ENCODE measurements at places on chromosomes 3 and 15.

DNA sequence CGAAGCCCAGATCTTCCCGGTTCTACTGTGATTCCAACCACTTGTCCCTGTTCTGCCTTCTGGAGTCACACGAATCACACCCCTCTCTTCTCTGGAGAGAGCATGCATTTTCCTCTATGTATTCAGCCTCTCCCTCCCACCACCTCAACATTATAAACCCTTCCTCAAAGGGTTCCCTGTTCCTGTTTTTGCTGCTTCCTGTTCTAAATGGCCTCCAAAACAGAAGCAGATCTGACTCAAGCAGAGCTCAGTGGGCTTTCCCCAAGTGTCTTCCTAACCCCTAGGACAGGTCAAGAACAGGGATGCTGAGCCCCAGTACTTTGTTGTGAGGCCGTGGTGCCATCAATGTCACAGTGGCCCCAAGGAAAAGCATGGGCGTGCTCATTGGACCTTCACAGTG is 75.7 kb upstream of the ARNT2 start:
- DNase-seq: no peak

- no peak for DNase-seq
Observed at GRCh38 chr15:40412095-40412759, 6.6 kb downstream of the IVD start.

GRCh38 chr3:58624550-58624949 is 42.0 kb downstream of the FAM3D start:
- DNase-seq: no peak

DNA sequence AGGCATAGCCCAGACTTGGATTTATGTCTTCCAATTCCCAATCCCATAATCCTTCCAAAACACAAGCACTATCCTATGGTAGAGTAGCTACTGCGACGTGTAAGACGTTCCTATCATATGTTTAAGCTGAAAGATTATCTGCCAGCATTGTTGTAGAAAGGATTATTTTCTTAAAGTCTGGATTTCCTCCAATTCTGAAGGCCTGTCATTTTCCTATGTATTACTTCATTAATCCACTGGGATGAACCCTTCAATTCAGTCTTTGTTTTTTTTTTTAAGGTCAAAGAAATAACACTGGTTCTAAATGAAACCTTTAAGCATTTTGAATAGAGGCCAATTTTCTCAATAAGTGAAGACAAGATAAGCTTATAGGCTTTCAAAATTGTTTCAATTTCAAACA is 289.0 kb downstream of the SLC9A9 start:
- DNase-seq: no peak

DNA sequence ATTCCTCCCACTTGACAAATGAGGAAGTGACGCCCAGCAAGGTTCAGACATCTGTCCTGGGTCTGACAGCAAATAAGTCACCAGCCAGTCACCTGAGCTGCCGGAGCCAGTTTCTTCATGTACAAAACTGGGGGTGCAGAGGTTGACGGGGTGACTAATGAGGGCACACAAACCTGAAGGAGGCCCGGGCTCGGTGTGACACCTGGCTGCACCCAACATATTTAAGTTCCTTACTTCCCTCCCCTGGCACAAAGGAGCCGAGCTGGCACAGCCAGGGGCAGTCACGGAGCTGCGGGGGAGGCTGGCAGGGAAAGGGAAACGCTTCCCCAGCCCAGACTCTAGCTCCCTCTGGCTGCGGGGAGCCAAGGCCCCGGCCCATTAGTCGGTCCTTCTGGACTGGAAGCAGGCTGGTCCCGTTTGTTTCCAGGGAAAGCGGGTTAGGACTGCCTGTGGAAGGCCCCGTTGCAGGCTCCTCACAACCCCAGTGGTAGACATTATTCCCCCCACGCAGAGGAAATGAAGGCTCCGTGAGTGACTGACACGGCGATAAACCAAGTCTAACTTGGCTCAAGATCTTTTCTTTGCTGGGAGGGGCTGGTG is 2.3 kb downstream of the FBXL22 start:
- DNase-seq: peak; percentile 46

DNA sequence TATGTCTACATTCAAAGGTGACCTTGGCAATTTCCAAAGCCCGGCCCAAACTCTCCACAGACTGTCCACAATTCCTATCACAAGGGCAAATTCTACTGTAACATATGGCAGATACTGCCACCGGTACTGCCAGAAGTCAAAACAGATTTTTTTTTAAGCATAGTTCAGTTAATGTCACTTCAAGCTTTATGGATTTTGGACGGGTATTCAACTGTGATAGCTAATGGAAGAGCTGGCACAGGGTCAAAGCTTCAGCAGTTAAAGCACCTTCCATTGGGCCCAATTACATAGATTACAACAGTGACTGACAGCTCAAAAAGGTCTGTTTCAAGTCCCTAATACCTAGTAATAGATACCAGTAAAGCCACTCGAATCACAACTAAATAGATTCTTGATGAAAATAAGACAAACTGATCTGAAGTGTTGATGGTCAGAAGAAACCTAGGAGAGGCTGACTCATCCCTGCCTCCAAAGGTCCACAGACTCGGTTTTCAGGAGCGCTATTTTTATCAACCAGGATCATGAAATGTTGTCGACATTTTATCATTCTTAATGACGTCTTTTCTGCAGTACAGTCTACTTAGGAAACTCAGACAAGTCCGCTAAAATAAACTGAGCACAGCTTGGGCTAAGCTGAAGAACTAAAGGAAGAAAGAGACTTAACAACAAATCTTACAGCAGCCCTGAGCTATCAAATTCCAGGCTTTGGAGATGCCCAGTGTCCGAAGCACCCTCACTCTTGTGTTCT is 38.7 kb downstream of the ANXA2 start:
- no peak for DNase-seq

GRCh38 chr15:85587707-85588411 is 206.9 kb downstream of the KLHL25 start:
- DNase-seq: no peak

DNA sequence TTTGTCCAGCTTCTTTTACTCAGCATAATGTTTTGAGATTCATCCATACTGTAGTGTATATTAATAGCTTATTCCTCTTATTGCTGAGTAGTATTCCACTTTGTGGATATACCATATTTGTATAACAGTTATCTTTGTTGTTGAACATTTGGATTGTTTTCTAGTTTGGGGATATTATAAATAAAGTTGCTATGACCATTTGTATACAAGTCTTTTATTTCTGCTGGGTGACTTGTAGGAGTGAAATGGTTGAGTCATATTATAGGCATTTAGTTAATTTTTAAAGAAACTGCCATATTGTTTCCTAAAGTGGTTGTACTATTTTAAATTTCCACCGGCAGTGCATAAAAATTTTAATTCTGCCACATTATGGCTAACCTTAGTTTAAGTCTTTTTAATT is 53.4 kb downstream of the RPL39L start:
- DNase-seq: no peak

All from mesendoderm (in vitro differentiated cells).